Lower lobe of right lung (tissue), 2 donors: ENCODE measurements at places on chromosomes 3 and 15. TPM values are rescaled to one million over a fixed set of nuclear protein-coding genes. Genes with fewer than 3 reads are reported as not detected.

- H3K4me3 ChIP-seq = no peak overlapping the region
- no peaks in the 10 kb centered on the region for H3K27me3 ChIP-seq
Observed at GRCh38 chr15:43974852-43975251, 148.1 kb downstream of the WDR76 start.

GOLGA8R gene
- total RNA-seq = 5.1 TPM

GRCh38 chr15:67835297-67836133, 4.3 kb downstream of the RNU6-1 start:
- no peak for DNase-seq
- H3K36me3 ChIP-seq = no peaks in the 10 kb centered on the region
- H3K4me1 ChIP-seq = peaks cover 52% of the 10 kb centered on the region
- peak overlapping the region; percentile 55 for H3K4me3 ChIP-seq
- H3K27ac ChIP-seq = no peak overlapping the region

- no peak for DNase-seq
- H3K36me3 ChIP-seq = peaks cover 65% of the 10 kb centered on the region
- H3K4me1 ChIP-seq = peaks cover 8% of the 10 kb centered on the region
- H3K27ac ChIP-seq = no peak overlapping the region
- no peaks in the 10 kb centered on the region for H3K27me3 ChIP-seq
Observed at GRCh38 chr3:36900474-36901443, 44.1 kb downstream of the TRANK1 start.

DNA sequence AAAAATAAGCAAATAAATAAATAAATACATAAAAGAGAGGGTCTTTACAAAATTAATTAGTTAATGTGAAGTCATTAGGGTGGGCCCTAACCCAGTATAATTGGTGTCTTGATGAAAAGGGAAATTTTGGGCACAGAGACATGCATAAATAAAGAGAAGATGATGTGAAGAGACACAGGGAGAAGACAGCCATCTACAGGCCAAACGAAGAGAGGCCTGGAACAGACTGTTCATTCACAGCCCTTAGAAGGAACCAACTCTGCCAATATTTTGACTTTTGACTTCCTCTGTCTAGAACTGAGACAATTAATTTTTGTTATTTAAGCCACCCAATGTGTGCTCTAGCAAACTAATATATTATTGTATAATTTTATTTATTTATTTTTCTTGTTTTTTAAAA, 29.6 kb upstream of the SELENOK start:
- H3K4me3 ChIP-seq = no peak overlapping the region
- H3K27me3 ChIP-seq = no peaks in the 10 kb centered on the region
- H3K36me3 ChIP-seq = no peaks in the 10 kb centered on the region
- no peak overlapping the region for H3K27ac ChIP-seq

GRCh38 chr15:62534996-62535395, 369.9 kb upstream of the C2CD4B start:
- no peaks in the 10 kb centered on the region for H3K36me3 ChIP-seq
- no peak overlapping the region for H3K4me3 ChIP-seq
- H3K27ac ChIP-seq = no peak overlapping the region
- no peaks in the 10 kb centered on the region for H3K4me1 ChIP-seq
- no peaks in the 10 kb centered on the region for H3K27me3 ChIP-seq

DNA sequence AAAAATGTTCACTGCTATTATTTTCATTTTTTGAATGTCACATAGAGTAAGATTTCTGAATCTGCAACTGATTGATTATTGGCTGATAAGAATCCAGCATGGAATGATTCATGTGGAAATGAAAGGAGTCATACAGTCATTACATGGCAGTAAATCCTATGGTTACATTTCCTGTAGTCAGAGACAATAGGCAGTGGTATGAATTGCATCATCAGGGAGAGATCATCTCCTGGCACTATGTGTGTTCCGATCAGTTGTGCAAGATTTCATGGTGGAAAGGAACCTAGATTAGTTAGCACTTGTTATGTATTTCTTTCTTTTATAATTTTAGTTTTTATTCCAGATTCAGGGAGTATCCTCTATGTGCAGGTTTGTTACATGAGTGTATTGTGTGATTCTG, 38.8 kb downstream of the SLC12A1 start:
- no peak overlapping the region for H3K27ac ChIP-seq
- no peaks in the 10 kb centered on the region for H3K27me3 ChIP-seq
- DNase-seq = no peak
- H3K4me3 ChIP-seq = no peak overlapping the region
- H3K4me1 ChIP-seq = no peaks in the 10 kb centered on the region

- DNase-seq = no peak
- H3K4me3 ChIP-seq = no peak overlapping the region
- no peaks in the 10 kb centered on the region for H3K36me3 ChIP-seq
Observed at GRCh38 chr3:169212086-169212485, 451.4 kb downstream of the MECOM start.

DNA sequence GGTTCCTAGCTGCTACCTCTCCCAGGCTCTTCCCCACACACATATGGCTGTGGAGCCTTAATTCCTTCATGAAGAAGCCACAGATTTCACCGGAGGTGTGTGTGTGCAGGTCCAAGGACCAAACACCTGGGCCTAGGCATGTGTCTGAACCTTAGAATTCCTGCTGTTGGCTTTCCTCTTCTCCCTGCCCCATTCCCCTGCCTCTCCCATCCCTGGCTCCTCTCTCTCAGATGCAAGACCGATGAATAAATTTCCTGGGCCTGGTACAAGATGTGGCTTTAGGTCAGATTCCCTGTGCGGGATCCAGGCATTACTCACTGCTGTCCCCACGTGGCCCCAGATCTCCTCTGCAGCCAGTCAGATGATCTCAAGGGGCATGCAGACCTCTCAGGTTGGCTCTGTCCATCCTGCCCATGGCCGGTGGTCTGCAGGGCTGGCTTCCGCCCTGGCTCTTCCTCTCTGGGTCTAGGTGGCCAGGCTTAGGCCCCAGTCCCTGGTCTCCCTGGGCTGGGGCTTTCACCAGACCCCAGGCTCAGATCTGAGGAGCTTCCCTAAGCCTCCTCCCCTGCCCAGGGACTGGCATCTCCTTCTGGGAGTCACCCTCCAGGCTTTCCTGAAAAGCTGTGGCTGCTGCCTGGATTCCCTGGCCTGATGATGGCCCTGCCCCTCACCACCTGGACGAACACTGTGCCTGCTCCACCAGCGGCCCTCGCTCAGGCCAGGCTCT, 20.5 kb downstream of the CCR9 start:
- H3K27me3 ChIP-seq = no peaks in the 10 kb centered on the region
- no peaks in the 10 kb centered on the region for H3K4me1 ChIP-seq
- no peaks in the 10 kb centered on the region for H3K36me3 ChIP-seq
- H3K4me3 ChIP-seq = no peak overlapping the region

DNA sequence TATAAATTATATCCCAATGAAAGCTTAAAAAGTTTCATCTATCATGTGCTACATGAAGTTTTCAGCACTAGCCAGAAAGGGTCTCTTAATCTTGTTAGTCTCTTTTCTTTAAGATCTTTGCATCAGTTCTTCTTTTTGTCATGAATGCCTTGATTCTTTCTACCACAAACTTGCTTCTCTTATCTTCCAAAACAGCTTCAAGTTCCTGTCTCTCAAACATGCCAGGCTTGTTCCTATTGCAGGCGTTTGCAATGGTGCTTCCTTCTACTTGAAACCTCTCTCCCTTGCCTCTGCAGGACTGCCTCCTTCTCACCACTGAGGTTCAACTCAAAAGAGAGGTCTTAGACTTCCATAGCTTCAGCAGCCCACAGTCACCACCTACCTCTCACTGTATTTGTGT, 104.3 kb upstream of the FRMD4B start:
- H3K4me1 ChIP-seq = peaks cover 6% of the 10 kb centered on the region
- no peak overlapping the region for H3K4me3 ChIP-seq
- H3K27ac ChIP-seq = no peak overlapping the region
- DNase-seq = no peak
- H3K36me3 ChIP-seq = no peaks in the 10 kb centered on the region

GRCh38 chr3:184636741-184637316, 75.0 kb downstream of the MAGEF1 start:
- no peaks in the 10 kb centered on the region for H3K36me3 ChIP-seq
- DNase-seq = no peak
- H3K27ac ChIP-seq = no peak overlapping the region
- H3K27me3 ChIP-seq = peaks cover 6% of the 10 kb centered on the region
- H3K4me3 ChIP-seq = no peak overlapping the region
